ENCODE measurements at places on chromosomes 5 and 9.

DNA sequence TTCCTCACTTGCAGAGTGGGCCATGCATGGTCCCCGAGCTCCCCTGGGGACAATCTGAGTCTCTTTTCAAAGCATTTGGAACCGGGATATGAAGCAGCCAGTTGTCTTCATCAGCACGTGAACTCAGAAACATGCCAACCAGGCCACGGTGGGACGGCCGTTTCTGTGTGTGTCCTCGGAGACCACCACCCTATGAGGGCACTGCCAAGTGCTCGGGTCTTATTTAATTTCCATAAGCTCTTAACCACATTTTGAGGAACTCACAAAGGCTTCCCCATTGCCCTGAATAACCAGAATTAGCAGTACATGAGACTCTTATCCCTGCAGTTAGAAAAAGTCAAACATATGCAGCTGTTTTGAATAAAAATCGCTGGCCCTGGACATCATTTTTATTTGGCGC lies 60.1 kb downstream of the OTULIN start:
- DNase-seq, result no peak

DNA sequence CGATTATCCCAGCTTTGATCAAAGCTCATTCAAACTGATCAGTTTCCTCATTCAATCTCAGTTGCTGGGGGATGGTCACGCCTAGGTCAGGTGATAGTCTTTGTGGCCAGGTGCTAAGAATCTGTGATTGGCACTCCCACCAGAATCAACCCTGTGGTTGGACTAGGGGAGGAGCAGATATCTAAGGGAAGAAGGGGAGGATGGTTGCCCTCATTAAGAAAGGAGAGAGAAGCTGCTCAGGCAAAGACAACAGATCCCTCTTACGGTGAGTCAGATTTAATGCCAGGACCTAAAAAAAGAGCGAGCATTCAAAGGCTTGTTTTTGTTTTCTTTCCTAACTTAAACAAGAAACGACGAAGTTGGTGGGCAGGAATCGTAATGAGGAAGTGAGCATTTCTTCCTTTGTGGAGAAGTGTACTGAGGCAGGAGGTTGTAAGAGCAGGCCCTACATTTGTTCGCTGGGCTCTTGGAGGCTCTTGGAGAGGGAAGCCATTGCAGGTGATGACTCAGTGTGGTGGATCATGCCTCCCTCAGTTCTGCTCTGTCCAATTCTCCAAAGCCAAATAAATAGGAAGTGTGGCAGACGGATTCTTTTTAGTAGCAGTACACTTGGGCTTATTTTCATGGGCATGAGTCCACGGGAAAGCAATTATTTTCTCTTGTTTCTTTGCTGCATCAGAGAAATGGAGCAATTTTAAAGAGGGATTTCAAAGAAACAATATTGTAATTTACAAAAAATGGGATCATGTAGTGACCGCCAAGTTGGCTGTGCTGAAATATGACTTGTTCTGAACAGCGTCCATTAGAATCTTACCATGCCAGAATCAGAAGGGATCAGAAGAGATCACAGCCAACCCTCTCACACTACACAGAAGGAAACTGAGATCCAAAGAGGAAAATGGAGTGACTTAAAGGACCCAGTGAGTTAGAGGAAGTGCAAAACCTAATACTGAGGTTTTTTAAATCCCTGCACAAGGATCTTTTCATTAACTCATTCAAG lies 18.7 kb upstream of the TGFBR1 start:
- no peak for DNase-seq

DNA sequence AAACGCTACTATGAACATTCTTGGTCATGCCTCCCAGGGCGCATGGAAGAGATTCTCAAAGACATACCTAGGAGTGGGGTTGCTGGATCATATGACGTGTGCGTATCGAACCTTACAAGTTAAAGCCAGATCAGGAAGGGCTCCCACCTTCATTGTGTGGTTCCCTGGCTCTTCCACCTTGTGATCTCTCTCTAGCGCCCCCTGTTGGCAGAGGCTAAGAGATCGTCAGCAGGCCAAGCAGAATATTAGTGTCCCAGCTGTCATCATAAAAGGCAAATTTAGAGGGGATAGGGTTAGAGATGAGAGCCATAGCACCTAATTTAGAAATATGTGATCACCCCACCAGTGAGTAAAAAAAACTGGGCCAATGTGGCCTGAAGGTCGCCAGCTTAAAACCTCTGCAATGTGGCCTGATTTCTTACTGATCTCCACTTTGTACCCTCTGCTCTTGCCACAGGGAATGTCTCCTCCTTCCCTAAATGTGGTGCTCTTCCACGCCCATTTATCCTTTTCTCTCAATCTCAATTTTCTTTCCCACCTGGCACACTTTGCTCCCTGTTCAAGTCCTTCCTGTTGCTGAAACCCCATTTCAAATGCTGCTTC lies 91.7 kb upstream of the SHB start:
- DNase-seq, result peak; percentile 23

GRCh38 chr5:136399527-136399926 lies 34.2 kb upstream of the TRPC7 start:
- DNase-seq, result no peak

DNA sequence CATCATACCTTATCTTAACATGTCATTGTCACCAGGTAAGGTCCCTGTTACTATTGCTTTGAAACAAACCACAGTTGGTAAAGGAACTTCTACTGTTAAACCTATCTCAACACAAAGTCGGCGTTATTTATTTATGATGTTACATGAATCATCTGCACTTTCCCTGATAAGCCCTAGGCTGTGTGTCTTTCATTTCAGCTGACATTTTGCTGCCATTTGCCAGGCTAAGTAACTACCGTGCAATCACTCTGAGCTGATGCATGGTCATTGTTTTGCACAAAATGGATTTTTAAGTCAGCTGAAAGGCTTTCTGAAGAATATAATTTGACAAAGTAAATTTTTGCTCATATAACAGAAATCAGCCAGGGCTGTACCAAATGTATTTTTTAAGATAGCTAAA lies 546.5 kb downstream of the ZNF608 start:
- no peak for DNase-seq

GRCh38 chr5:136000932-136001331 lies 27.9 kb upstream of the TGFBI start:
- DNase-seq, result no peak

DNA sequence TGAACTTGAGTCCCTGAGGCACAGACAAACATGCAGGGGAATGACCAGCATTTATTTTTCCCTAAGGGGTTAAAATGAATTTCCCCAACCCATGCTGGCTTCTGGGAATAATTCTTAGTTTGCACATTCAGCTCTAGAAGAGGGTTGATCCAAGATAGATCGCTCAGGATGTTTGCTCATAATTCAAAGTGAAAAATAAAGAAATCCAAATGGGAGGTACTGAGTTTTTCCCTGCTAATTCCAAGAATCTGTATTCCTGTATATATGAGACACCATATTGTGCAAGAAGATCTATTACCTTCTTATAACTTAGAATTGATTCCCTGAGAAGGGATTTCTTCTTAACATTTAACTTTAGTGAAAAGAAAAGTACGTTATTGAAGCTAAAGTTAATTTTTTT lies 96.2 kb downstream of the VCAN start:
- DNase-seq, result no peak

DNA sequence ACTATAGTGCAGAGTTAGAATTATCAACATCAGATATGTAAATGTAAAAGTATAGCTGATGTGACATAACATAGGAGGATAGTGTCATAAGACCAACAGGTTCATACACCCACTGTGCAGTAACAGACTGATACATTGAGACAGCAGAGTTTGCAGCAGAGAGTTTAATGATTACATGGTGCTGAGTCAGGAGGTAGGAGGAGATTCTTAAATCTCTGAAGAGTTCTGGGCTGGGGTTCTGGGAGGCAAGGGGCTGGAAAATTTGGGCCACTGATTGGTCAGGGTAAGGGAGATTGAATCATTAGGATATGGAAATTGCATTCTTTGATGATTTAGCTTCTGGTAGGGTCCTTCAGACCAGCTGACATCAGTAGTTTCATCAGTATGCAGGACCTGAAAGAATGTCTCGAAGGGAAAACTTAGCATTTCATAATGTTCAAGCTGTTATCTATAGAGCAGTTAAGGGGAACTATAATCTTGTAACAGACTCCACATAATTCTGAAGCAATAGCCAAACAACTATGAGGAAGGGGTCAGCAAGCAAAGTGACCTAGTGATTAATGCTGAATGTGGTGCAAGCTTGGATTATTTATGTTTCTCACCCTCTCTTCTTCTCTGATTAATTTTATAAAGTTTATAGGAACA lies 35.6 kb downstream of the CCL28 start:
- no peak for DNase-seq
